ENCODE measurements at places on chromosomes 1 and 21. TPM values are rescaled to one million over a fixed set of nuclear protein-coding genes. Genes with fewer than 3 reads are reported as not detected.

GRCh38 chr1:65704318-65704717, 88.4 kb upstream of the PDE4B start:
- DNase-seq, result no peak

- no peak for DNase-seq
Measured at GRCh38 chr1:224333309-224333926, 3.4 kb upstream of the NVL start.

GRCh38 chr1:219537223-219537631, 75.7 kb downstream of the ZC3H11B start:
- DNase-seq, result no peak

DNA sequence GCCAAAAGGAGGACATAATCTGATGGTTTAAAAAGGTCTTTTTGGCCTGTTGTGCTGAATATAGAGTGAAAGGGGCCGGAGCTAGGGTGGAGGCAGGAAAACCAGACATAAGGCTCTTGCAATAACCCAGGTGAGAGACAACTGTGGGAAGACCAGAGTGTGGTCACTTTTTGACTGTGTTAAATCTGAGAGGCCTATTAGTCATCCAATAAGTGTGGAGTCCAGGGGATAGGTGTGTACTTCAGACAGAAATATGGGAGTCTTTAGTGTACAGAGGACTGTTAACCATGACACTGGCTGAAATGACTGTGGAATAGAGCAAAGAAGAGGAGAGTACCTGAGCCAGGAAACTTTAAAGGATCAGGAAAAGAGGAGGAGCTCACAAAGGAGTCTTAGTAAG, 89.3 kb downstream of the VAV3 start:
- no peak for DNase-seq

The EYA3 gene
- total RNA-seq, result 17.7 TPM

The LRIF1 gene
- 10.4 TPM for total RNA-seq

DNA sequence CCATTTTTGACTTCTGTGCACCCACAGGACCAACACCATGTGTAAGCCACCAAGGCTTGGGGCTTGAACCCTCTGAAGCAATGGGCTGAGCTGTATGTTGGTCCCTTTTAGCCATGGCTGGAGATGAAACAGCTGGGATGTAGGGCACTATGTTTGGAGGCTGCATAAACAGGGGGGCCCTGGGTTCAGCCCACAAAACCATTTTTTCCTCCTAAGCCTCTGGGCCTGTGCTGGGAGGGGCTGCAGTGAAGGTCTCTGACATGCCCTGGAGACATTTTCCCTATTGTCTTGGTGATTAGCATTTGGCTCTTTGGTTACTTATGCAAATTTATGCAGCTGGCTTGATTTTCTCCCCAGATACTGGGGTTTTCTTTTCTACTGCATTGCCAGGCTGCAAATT, 144.9 kb downstream of the ZNF326 start:
- no peak for DNase-seq

- no peak for DNase-seq
Measured at GRCh38 chr1:172451002-172451443, 7.2 kb upstream of the PIGC start.

The TMEM82 gene
- total RNA-seq, result not detected

The PPP2R5A gene
- total RNA-seq, result 99.8 TPM

The SLC41A1 gene
- 39.5 TPM for total RNA-seq

- DNase-seq, result no peak
Measured at GRCh38 chr1:228782662-228783417, 47.6 kb downstream of the RHOU start.
